ENCODE measurements at places on chromosomes 13 and 19.

DNA sequence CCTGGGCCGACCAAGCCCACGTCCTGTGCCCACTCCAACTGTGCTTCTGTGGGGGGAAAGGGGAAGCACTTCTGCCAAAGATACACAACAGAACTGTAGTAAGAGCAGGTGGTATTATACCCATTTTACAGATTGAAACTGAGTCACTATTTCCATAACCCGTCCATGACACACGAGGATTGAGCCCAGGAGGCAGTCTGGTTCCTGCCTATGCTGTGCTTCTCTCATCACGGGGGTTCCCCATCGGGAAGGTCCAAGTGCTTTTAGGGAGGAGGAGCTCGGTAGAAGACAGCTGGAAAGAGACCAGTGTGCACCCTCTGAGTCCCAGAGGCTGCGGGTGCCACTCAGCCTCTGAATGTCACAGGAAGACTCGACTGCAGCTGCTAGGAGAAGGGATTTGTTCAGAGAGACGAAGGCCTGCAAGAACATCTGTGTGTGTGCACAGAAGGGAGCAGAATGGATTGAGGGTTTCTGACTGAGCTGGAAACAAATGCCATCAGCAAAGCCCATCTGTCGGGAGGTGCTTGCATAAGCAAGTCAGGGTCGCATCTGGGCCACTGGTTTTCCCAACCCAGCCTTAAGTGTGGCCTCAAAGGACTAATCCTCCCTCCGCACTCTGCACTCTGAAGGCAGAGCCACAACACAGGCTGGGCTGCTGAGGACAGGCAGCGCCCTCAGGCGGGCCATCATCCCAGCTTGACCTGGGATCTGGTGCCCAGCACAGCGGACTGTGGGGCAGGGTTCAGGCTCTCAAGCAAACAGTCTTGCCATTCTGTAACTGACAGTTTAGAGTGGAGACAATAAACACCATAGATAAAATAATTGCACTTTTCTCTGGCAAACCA, 150.0 kb downstream of the DPF1 start:
- DNase-seq: no peak

GRCh38 chr19:35478794-35479677, 11.2 kb downstream of the KRTDAP start:
- no peak for DNase-seq

GRCh38 chr19:39001041-39001440, 25.5 kb upstream of the FBXO17 start:
- no peak for DNase-seq

- no peak for DNase-seq
Observed at GRCh38 chr19:5436106-5436947, 18.9 kb upstream of the ZNRF4 start.

DNA sequence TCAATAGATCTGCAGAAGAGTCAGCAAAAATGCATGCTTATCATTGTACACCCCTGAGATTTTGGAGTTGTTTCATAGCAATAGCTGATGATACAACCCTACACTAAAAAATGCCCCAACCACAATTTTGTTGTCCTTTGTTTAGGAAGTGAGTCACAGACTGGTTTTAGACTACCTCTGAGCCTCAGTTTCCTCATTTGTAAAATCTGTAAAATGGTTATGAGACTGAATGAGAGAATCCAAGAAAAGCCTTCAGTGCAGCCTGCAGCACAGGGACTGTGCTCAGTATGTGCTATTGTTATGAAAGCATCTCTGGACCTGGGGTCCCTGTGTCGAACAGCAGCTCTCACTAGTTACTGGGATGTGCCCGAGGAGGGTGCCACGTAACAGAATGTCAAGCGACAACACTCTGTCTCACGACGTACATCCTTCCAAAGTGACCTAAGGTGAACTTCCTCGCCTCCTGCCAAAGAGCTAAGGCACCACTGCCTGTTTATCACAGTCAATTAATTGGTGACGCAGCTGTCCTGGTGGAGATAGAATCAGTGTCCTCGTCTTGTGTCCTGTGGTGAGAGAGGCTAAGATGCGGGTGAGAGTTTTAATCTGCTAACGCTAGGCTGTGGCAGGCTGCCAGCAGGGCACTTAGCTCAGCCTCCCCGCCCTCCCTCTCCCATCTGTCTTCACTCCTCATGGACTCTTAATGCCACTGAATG, 18.1 kb downstream of the DHRS12 start:
- DNase-seq: no peak
